ENCODE measurements at places on chromosomes 3 and 15.

- no peak for DNase-seq
Measured at GRCh38 chr3:192772240-192772894, 45.0 kb upstream of the FGF12 start.

DNA sequence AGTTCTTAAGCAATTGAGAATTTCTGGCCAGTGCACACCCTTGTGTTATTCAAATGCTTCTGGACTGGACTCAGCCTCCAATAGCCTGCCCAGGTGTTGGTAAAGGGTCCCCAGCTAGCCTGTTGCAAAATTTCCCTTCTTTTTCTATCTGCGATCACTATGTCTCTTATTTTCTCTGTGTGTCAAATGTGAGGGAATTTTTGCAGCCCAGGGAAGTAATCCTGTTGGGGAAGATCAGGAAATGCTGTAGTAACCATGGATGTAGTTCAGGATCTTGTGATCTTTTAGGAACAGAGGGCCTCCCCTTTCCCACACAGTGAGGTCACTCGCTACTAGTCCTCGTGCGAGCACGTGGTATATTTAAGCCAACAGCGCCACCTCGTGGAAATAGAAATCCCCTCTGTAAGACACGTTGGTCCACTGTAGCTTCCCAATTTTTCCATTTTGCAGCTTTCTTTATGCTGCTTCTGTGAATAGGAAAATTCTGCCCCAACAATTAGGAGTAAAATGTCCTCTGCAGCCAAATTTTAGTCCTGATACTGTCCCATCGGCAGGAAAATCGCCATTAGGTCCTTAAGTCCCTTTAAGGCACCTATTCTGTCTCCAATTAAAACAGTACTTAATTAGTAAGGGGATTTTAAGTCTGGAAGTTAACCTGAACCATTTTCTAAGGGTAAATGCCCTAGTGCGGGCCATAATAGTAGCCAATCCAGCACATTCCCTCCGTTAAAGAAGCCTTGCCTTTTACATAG, 4.0 kb upstream of the SMCO1 start:
- peak; percentile 62 for DNase-seq

- no peak for DNase-seq
Measured at GRCh38 chr15:67781907-67782690, 43.2 kb upstream of the SKOR1 start.

- DNase-seq = no peak
Measured at GRCh38 chr15:71215126-71215894, 100.0 kb downstream of the THSD4 start.

- no peak for DNase-seq
Measured at GRCh38 chr15:43406808-43407207, 35.9 kb downstream of the TUBGCP4 start.

- no peak for DNase-seq
Measured at GRCh38 chr3:27504749-27505148, 20.6 kb upstream of the SLC4A7 start.

- DNase-seq = no peak
Measured at GRCh38 chr15:88178631-88179030, 77.9 kb downstream of the NTRK3 start.

DNA sequence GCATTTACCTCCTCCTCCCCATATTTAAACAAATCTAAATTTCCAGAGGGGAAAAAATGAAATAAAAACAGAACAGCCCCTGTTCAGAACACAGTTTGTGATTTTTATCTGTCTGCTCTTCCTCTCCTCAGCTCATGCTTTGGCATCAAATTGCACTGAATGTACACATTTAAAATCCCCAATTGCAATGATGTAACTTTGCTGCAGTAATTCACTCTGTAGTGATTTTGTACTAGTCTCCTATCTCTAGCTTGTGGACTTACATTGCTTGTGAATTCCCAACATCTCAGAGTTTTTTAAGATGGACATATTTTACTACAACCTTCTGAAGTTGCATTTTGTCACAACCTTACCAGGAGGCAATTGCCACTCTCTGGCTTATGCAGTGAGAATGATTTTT, 81.6 kb upstream of the ROBO2 start:
- no peak for DNase-seq

DNA sequence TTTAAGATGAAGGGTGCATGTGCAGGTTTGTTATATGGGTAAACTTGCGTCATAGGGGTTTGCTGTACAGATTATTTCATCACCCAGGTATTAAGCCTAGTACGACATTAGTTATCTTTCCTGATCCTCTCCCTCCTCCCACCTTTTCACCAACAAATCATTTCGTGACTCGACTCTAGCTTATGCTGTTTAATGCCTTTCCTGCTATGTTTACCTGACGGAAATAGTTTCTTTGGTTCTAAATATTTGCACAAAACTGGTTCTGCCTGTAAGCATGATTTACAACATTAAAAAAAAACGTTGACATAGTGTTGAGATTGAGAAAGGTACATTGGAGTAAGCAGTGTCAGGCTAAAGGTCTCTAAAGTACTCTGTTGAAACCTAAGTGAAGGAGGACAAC, 2.4 kb downstream of the GNL3 start:
- DNase-seq = no peak

DNA sequence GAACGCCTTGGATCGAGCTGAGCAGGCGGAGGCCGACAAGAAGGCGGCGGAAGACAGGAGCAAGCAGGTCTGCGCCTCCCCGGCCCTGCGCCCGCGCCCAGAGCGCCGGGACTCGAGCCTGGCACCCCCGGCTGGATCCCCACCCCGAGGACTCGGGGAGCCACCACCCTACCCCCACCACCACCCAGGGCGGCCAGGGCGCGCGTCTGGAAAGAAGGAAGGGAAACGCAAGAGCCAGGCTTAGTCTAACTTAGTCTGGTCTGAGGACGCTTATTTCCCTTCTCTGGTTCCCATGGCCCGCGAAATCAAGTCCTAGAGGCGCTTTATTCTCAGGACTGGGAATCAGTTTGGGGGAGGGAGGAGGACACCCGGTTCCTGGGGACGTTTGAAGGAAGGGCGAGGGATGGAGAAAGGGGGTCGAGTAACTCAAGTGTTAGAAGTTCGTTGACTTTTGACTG, 359 bp downstream of the TPM1 start:
- no peak for DNase-seq

- peak; percentile 84 for DNase-seq
Measured at GRCh38 chr15:48965972-48966371, 2.3 kb upstream of the SHC4 start.

DNA sequence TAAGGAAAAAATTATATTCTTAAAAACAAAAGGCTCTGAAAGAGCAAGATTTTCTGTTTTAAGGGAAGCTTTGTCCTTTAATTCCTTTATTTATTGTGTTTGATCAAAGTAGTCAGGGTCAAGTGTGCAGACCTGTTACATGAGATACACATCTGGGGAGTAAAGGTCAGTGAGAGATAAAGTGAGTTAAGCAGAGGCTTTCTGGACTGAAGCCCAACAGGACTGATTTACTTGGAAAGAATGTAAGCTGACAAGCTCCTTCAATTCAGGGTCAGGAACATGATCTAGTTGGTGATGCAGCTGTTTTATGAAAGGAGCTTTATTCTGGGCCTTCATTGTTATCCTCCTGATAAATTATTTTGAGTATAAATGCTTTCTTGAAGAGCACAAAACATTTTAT, 20.7 kb upstream of the OTOL1 start:
- peak; percentile 45 for DNase-seq

- DNase-seq = no peak
Measured at GRCh38 chr3:49844464-49845183, 11.7 kb downstream of the TRAIP start.

- peak; percentile 50 for DNase-seq
Measured at GRCh38 chr3:172142051-172142863, 102.9 kb downstream of the FNDC3B start.

GRCh38 chr3:62374341-62375218, 1.2 kb upstream of the FEZF2 start:
- DNase-seq = peak; percentile 4

GRCh38 chr3:111373861-111374260, 168.1 kb upstream of the CD96 start:
- DNase-seq = no peak

- DNase-seq = peak; percentile 83
Measured at GRCh38 chr3:111859974-111860859, 1.2 kb downstream of the PHLDB2 start.

- no peak for DNase-seq
Measured at GRCh38 chr3:21839176-21839575, 88.2 kb upstream of the ZNF385D start.

DNA sequence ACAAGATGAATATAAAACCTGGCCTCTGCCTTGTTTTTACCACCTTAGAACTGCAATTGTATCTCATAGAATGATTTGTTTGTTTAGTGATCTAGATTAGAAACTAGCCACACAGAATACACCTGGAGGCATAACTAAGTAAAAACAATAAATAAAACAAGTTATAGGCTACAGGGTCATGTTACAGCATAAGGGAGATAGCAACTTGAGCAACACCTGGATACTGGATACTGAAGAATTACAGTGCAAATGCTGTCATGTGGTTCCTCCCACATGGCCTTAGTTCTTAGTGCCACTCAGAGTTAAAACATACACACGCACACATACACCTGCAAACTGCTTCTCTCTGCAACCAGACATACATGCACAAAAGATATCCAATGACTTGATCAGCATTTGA, 563.4 kb upstream of the DPPA4 start:
- no peak for DNase-seq

GRCh38 chr3:52200981-52201679, 3.2 kb downstream of the ALAS1 start:
- peak; percentile 56 for DNase-seq

DNA sequence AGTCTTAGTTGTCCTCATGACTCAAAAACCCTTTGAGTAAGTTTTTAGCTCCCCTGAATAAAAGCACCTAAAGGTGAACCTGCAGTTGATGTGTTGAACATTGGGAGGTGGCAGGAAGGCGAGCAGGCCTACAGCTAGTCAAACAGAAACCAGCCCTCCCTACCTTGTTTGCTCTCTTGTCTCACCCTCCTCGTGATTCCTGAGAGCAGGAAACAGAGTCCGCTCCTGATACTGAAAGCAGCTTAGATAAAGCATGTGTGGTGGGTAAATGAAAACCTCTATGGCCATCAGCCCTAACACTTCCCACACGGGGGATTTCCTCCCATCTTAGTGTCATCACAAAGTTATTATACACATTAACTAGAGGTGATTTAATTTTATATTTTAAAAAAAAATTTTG, 21.8 kb upstream of the CLDN18 start:
- DNase-seq = no peak

DNA sequence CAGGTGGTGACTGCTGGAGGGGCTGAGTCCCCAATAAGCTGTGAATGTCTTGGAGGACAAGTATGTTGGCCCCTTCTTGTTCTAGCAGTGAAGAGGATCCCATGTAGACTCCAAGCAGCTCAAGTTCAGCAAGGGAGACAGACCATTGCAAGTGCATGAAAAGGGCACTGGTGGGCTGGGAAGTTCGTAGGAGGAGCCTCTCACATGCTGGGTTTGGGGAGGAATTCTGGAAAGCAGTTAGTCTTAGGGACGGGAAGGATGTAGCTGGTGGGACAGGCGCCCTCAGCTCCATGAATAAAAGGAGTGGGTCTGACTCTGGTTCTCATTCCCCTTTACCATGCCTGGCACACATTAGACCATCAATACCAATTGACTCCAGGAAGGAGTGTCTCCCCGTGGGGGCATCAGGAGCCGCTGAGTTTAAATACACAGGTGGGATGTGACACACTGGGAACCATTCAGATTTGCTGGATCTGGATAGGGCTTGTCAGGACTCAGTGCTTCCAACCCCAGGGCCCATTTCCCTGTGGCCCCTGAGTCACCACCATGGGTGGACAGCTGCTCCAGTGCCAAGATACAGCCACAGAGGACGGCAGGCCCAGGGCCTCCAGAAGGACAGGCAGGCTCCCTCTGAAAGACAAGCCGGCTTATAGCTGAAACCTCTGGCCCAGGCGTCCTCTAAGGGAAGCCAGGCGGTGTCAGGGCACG, 552 bp upstream of the XYLB start:
- no peak for DNase-seq

DNA sequence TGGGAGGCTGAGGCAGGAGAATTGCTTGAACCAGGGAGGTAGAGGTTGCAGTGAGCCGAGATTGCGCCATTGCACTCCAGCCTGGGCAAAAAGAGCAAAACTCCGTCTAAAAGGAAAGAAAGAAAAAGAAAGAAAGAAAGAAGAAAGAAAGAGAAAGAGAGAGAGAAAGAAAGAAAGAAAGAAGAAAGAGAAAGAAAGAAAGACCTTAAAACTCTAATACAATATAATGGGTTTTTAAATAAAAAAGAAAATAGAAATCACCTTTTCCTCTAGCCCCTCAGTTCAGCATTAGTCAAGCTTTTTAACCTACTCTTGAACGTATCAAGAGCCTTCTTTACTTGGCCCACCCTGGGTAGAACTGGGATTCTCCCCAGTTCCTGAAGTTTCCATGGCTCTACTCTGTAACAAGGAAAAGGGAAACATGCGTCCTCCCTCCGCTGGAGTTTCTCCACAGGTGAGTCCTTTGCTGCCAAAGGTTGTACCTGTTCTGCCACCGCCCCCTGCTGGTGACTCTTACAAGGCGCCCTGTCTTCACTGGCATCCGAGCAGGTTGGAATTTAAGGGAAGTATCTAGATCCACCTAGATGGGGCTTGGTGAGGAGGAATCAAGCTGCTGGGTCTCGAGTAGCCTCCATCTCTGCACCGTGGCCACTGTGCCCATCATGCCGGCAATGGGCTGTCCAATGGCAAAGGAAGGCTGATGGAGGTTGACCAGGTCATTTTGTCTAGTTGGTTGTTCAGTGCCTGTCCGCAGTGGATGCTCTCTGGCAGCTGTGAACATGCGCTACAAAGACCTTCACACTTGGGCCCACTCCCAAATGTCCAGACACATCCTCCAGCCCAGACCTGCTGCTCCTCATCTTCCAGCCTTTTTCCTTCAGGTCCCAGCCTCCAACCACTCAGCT, 20.6 kb upstream of the EPHB3 start:
- DNase-seq = no peak

- DNase-seq = no peak
Measured at GRCh38 chr15:44385344-44385942, 42.0 kb upstream of the CTDSPL2 start.

DNA sequence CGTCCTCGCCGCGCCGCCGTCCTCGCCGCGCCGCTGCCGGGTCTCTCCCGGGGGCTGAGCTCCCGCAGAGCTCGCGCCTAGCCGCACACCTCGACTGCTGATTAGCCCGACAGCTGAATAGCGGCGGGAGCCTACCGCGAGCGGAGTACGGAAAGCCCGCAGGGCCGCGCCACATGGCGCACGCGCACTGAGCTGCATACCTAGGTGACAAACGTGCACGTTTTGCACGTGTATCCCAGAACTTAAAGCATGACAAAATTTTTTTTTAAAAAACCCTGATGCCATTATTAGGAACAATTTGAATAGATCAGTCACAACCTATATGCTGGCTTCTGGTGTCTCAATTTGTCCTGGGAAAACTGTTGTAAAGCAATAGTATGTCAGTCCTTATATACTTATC, at the start of gene GOLGA8A:
TSS of gene GOLGA8A (minus strand) at position 122 of the 400 bp plus-strand sequence. CDS start 48,117 bp downstream, outside the sequence.
- peak; percentile 63 for DNase-seq

GRCh38 chr15:65033659-65034269, 4.3 kb upstream of the MTFMT start:
- peak; percentile 55 for DNase-seq

GRCh38 chr15:87817553-87817952, 439.0 kb downstream of the NTRK3 start:
- no peak for DNase-seq

- DNase-seq = no peak
Measured at GRCh38 chr3:107024551-107025026, 352.6 kb upstream of the CCDC54 start.

GRCh38 chr15:59353994-59354416, 18.7 kb downstream of the MYO1E start:
- DNase-seq = no peak

- DNase-seq = peak; percentile 84
Measured at GRCh38 chr3:159763602-159764489, 224.8 kb upstream of the IL12A start.

GRCh38 chr3:187960820-187961219, 193.1 kb upstream of the LPP start:
- DNase-seq = peak; percentile 80

GRCh38 chr3:172694573-172695246, 16.2 kb downstream of the NCEH1 start:
- no peak for DNase-seq
